Keratinocyte (primary cell): ENCODE measurements at places on chromosomes 13 and 19. TPM values are rescaled to one million over a fixed set of nuclear protein-coding genes. Genes with fewer than 3 reads are reported as not detected.

Gene MBD3L3
- polyA plus RNA-seq, result not detected in 3 replicates

Gene RXFP2
- not detected in 3 replicates for polyA plus RNA-seq

Gene AMER2
- not detected in 3 replicates for polyA plus RNA-seq

Gene TYROBP
- not detected in 3 replicates for polyA plus RNA-seq

Gene GRIK5
- 0.06 to 0.44 TPM (median 0.17 TPM) in 3 replicates for polyA plus RNA-seq

Gene RPL18
- 1,010 to 1,534 TPM (median 1,015 TPM) in 3 replicates for polyA plus RNA-seq

Gene EEF1AKMT1
- polyA plus RNA-seq, result 9.2 to 11.5 TPM (median 10.1 TPM) in 3 replicates

Gene ZMYM2
- polyA plus RNA-seq, result 21.9 to 51.3 TPM (median 37.6 TPM) in 3 replicates
